ENCODE measurements at places on chromosomes 5 and 9.

DNA sequence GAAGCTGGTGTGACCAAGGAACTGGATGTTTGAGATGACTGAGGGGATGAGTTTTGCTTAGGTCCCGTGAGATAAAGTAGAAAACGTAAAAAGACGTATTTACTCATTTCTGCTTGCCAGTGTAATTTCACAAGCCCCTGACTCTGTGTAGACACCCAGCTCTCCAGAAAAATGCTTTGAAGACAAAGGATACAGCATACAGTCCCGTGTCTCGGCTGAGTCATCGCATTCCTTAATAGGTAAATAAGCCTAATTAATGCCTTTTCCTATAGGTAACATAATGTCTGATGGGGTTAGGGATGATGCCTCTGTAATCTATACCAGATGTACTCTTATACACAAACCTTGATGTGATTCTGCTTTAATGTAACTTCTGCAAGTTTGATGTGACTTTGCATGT is 20.2 kb downstream of the S100Z start:
- DNase-seq: no peak

GRCh38 chr9:5554254-5554653 is 43.9 kb downstream of the PDCD1LG2 start:
- DNase-seq: no peak

DNA sequence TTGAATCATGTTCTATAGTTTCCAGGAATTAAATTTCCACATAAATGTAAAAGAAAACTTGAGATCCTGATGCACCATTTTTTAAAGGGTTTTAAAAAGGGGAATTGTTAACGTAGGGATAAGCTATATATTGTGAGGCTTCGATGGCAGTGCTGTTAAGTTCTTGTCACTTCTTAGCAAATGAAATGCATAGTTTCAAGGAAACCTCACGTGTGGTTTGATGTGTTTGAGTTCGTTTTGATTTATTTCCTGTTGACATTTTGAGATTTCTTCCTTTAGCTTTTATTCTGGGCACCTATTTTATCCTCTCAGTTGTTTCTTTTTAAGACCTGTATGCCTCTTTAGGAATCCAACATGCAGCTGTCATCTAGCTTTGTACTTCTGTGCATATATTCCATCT is 301.0 kb downstream of the DOCK8 start:
- no peak for DNase-seq

GRCh38 chr5:76257897-76258296 is 145.2 kb upstream of the IQGAP2 start:
- no peak for DNase-seq

DNA sequence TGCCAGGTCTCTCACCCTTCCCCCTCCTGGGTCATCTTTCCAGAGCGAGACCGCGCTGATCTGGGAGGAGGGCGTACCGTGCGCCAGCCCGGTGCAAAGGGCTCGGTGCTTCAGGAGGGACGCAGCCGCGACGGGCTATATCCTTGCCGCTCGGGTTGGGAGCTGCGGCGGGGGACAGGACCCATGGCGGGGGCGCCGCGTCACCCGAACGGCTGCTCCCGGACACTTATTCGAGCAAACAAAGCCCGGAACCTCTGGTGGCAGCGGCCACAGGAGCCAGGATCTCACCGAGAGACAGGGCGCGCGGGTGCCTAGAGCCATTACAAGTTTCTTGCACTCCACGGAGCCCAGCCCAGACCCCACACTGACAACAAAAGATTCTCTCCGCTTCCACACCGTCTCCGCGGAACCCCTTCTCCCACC is 1.3 kb downstream of the SEMA6A start:
- no peak for DNase-seq
